Activated CD8-positive, alpha-beta T cell treated with anti-CD3 and anti-CD28 coated beads for 36 hours (primary cell): ENCODE measurements at places on chromosomes 7 and 10. TPM values are rescaled to one million over a fixed set of nuclear protein-coding genes. Genes with fewer than 3 reads are reported as not detected.

The SPACDR gene
- total RNA-seq: 3.7 TPM

The RNLS gene
- total RNA-seq: 4.5 TPM

DNA sequence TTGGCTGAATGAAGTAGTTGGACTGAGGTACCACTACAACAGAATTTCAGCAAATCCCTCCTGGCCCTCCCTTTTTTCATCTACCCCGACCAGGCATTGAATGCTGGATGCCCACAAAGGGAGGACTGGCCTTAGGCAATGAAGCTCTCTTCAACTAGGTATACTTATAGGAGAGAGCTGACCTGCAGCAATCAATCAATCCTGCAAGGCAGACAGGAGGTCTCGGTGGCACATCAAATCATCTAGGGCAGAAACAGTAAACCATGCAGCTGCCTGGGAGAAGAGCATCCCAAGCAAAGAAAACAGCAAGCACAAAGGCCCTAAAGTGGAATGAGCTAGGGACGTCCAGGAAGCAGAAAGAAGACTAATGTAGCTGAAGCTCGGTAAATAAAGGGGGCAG is 2.4 kb upstream of the ABRAXAS2 start:
- no peaks in the 10 kb centered on the region for H3K36me3 ChIP-seq
- H3K27ac ChIP-seq: no peak overlapping the region
- no peaks in the 10 kb centered on the region for H3K27me3 ChIP-seq
- no peak for DNase-seq
- peaks cover 18% of the 10 kb centered on the region for H3K4me1 ChIP-seq

The CTAGE6 gene
- 1.3 TPM for total RNA-seq

The FOXP2 gene
- not detected for total RNA-seq

GRCh38 chr7:1859266-1860035 is 189.4 kb downstream of the ELFN1 start:
- H3K27ac ChIP-seq: no peak overlapping the region
- H3K4me1 ChIP-seq: peaks cover 17% of the 10 kb centered on the region
- no peaks in the 10 kb centered on the region for H3K27me3 ChIP-seq
- peaks cover 1% of the 10 kb centered on the region for H3K36me3 ChIP-seq
